NCI-H1092 (cell line): ENCODE measurements at places on chromosomes 5 and 9.

DNA sequence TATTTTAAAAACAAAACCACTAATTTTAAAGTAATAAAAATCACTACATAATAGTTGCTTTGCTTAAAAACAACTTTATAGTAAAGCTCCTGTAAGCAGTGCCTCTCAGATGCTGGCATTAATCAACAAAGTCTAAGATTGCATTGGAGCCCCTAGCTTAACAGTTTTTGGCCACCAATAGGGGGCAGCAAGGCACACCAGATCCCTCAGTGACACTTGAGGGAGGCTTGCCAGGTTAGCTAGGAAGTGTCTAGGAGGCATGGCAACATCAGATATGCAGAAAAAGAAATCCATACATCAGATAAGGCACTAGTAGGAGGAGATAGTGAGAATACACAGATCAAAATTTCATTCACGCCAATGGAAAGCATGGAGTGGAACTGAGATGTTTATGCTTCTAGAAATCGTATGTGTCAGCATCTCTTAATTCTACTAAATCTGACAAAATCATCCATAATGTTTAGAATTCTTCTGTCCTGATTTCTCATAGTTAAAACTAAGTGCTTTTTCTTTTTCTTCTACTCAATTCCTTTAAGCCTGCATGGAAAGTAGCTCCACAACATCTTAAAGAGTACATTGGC is 73.6 kb upstream of the PAM start:
- DNase-seq, result peak; percentile 56

DNA sequence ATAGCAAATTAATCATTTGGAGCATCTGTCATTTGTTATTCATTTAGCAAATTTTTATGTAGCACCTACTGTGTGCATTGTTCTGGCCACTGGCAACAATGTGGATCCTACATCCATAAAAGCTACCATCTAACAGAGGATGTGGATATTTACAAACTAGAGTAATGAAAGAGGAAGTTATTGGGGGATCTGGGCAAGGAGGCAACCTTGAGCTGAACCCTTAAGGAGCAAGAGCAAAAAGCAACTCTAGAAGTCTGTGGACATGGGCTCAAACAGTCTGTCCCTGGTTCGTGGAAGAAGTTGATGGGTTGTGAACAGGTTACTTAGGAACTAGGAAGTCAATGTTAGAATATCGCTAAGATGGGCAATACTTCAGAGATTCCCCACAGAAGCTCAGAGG is 259.9 kb downstream of the SYK start:
- DNase-seq, result no peak

- no peak for DNase-seq
Observed at GRCh38 chr5:157308836-157309465, 43.0 kb downstream of the CYFIP2 start.

- no peak for DNase-seq
Observed at GRCh38 chr9:274406-274805, 59.7 kb downstream of the DOCK8 start.

- DNase-seq, result no peak
Observed at GRCh38 chr9:133428617-133429101, 6.5 kb downstream of the ADAMTS13 start.

DNA sequence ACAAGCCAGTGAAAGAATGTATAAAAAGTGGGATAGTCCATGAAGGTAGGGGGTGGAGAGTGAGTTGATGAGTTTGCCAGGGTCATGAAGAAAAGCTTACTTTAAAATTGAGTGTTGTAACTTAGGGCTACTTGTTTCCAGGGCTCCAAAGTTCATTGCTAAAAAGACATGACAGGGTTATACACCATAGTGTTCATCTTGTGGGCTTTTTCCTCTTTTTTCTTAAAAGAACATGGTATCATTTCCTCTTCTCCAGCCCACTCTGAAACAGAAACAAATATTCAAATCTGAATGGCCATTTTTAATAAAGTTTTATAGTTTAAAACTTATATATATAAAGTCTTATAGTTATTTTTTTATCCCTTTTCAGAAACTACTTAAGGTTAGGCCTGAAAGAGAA is 115.7 kb upstream of the SMC2 start:
- DNase-seq, result no peak

DNA sequence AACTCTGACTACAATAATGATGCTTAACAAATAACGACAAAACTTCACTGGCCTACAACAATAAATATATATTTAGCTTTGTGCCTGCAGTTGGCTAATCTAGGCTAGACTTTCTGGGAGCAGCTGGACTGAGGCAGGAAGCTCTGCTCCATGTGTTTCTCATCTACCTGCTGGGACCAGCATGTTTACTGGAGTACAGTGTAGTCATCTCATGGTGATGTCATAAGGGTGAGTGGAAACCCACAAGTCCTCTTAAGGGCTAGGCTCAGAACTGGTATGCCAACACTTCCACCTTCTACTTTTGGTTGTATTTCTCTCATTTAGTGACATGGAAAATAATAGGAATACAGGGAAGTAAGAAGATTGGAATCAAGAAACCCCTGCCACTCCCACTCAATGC is 85.7 kb upstream of the NIPBL start:
- no peak for DNase-seq

GRCh38 chr9:130237763-130238524 is 27.6 kb upstream of the HMCN2 start:
- DNase-seq, result no peak

GRCh38 chr5:175464074-175464941 is 14.1 kb upstream of the SFXN1 start:
- DNase-seq, result peak; percentile 48

- no peak for DNase-seq
Observed at GRCh38 chr5:181121675-181122561, 9.1 kb downstream of the OR2V1 start.

GRCh38 chr5:36393656-36394428 is 92.1 kb upstream of the RANBP3L start:
- DNase-seq, result no peak

- no peak for DNase-seq
Observed at GRCh38 chr5:96302174-96302738, 130.8 kb downstream of the PCSK1 start.

DNA sequence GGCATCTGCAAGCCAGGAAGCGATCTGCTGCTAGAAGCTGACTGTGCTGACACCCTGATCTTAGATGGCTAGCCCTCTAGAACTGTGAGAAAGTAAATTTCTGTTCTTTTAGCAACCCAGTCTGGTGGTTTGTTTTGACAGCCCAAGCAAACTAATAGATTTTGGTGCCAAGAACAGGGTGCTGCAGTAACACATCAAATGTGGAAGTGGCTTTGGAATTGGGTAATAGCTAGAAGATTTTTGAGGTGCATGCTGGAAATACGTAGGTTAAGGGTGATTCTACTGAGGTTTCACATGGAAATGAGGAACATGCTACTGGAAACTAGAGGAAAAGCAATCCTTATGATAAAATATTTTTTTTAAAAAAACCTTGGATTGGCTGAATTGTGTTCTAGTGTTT is 153.5 kb upstream of the SH3GL2 start:
- no peak for DNase-seq

DNA sequence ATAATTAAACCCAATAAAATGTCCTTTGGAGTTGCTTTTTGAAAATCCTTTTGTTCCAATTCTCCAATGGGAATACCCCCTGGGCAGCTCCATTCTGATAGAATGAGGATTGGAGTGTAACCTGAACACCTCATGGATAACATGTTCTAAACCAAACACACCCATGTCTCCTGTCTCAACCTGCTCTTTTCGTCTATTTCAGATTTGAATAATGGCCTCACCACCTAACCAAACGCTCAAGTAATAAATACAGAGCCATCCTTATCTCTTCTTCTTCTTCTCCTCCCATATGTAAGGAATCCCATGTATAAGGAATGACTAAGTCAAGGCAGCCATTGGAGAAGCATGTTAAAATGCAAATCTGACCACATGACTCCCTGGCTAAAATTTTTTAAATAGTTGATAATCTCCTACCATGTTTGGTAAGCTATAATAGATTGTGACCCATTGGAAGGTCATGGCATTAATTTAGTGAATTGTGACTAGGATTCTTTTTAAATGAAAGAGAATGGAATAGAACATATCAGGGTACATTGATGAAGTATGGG is 26.0 kb downstream of the ELL2 start:
- no peak for DNase-seq

DNA sequence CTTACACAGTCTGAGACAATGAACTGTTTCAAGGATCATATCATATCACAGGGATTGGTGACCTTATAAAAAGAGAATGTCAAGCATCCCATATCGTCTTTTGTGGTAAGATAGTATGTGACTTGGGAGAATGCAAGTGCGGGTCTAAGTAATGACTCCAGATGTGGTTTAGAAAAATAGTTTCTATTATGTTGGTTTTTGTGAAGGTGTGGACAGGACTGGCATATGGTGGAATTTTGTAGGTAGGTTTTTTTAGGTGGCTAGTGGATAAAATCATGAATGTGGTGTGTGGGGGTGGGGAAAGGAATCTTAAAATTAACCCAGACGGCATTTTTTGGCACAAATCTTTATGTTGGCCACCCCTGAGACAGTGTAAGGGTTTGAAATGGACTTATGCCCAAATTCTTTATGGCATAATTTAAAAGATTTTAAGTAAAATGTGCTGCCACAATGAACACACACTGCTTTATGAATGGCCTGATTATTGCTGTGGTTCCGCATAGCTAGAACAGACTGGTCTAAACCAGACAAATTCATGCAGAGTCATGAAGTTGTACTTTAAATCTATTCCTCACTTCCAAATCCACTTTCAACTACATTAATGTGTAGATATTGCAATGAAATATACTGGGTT is 204.8 kb upstream of the HAPLN1 start:
- no peak for DNase-seq

DNA sequence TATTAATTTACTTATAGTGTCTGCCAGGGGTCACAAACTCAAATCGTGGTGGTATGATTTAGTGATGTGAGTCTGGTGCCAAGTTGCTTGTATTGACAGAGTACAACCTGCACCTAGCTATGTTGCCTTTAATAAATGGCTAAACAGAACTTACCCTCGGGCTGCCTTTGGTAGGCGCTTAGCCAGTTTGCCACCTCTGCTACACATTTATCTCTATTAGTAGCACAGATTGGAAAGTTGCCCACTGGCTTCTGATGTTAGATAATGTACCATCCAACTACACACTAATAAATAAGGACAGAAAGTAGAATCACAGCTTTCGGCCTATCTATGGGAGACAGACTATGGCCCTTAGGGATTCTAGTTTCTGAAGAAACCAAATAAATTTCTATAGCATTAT is 368.4 kb downstream of the MAN2A1 start:
- no peak for DNase-seq

DNA sequence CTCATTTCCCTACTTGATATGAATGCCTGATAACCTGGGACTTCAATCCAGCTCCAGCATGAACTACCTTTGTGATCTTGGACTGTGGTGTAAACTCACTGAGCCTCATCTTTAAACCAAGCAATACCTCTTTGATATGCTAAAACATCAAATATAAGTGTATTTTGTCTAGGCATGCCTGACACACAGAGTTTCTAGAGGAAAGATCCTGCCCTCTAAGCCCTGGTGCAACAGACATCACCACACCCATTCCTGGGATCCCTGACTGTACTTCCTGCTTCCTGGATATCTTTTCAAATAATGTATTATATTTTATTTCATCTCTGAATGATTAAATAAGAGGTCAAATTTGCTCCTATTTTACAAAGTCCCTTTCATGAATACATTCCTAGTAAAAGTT is 55.8 kb downstream of the ANXA2R start:
- DNase-seq, result no peak

DNA sequence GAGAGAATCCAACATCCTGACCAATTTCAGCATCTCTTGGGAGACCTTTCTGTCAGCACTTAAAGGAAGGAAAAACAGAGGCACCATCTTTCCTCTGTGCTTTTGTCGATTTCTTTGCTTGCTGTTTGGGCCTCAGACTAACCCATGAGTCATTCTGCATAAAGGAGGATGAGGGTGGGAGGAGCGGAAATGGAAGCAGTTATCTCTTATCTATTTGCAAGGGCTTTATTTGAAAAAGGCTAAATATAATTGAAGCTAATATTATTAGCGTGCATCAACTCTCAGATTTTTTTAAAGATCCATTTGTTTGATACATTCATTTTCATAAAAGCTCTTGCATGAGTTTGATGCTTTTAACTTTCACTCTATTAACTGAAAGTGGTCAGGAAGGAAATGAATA is 72.9 kb downstream of the ZNF622 start:
- DNase-seq, result no peak

DNA sequence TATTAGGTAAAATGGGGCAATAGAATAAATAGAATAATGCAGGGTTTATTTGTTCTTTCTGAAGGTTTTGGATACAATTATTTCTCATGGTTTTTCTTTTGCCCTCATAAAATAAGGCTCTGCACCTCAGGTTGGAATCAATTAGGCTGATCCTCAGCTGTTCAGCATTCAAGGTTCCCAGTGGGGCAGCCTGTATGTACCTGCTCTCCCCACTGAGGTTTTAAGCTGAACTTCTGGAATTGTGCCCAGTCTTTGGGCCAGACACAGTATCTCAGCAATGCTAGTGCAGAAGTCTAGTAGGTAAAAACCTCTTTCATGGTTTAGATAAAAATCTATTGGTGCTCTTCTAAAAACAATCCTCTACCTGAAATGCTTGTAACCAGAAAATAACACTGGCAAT is 98.0 kb downstream of the EDIL3 start:
- DNase-seq, result no peak

DNA sequence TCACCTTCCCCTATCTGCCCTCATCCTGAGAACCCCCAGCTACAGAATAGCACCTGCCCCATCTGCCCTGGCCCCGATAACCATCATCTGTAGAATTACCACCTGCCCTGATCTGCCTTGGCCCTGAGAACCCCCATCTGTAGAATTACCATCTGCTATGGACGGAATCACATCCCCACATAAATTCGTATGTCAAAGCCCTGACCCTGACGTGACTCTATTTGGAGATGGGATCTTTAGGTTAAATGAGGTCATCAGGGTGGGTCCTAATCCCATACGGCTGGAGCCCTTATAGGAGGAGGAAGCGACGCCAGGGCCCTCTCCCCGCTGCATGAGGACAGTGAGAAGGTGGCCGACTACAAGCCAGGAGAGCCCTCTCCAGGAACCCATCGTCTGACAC is 32.6 kb downstream of the SARDH start:
- no peak for DNase-seq

DNA sequence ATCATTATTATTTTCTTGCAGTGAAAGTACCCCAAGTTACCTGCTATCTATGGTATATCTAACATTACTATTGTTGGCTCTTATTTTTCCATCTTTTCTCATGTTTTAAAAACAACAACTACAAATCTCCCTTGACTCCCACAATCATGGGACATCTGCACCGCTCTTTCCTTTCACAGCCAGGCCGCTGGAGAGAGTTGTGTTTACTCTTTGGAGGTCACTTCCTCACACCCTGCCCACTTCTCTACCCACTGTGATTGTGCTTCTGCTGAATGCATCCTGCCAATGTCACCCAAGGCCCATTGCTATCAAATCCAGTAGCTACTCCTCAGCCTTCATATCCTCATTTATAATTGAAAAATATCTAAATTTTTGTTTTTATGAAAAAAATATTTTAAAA is 29.7 kb downstream of the SLC28A3 start:
- DNase-seq, result no peak

- peak; percentile 39 for DNase-seq
Observed at GRCh38 chr9:34380511-34381315, 4.0 kb upstream of the MYORG start.
